ENCODE measurements at places on chromosomes 5 and 9. TPM values are rescaled to one million over a fixed set of nuclear protein-coding genes. Genes with fewer than 3 reads are reported as not detected.

Gene IFNA2
- total RNA-seq, result not detected

Gene TMEM161B
- 31.8 TPM for total RNA-seq

Gene GFRA3
- total RNA-seq, result not detected

Gene FRMPD1
- 0.59 TPM for total RNA-seq

GRCh38 chr5:133489632-133490031, 122.7 kb downstream of the FSTL4 start:
- DNase-seq, result no peak

- no peak for DNase-seq
Observed at GRCh38 chr9:29066141-29066640, 1492.9 kb upstream of the C9orf72 start.

GRCh38 chr5:7094626-7095025, 301.3 kb upstream of the ADCY2 start:
- DNase-seq, result no peak

- DNase-seq, result no peak
Observed at GRCh38 chr9:133710661-133711427, 27.3 kb downstream of the SARDH start.

DNA sequence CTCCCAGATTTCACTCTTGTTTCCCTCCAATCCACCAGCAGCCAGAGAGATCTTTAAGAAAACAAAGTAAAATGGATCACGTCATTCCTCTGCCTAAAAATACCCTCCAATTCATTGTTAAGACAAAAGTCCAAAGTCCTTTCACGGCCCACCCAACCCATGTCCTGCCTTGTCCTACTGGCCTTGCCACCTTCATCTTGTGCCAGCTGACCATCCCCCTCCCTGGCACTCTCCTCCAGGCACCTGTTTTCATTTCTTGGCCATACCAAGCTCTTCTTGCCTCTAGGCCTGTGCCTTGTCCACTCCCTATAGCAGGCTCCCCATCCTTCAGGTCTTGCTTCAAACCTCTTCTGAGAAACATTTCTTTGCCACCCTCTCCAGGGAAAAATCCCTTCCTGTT, 307.6 kb downstream of the MSX2 start:
- DNase-seq, result no peak
